ENCODE measurements at places on chromosomes 7 and 10. TPM values are rescaled to one million over a fixed set of nuclear protein-coding genes. Genes with fewer than 3 reads are reported as not detected.

Gene AKR1C2
- total RNA-seq = 0.83 TPM

Gene UROS
- total RNA-seq = 42.3 TPM

Gene CAMK2B
- total RNA-seq = 0.17 TPM

Gene LIPF
- not detected for total RNA-seq

Gene PLEKHS1
- not detected for total RNA-seq

Gene OR6V1
- not detected for total RNA-seq

Gene OR2A12
- total RNA-seq = not detected

Gene SRRM3
- 11.0 TPM for total RNA-seq

Gene PIP
- not detected for total RNA-seq

Gene C10orf105
- total RNA-seq = 0.26 TPM

Gene AOAH
- 0.39 TPM for total RNA-seq

Gene FAM185A
- total RNA-seq = 5.6 TPM

Gene HOXA1
- total RNA-seq = not detected

Gene INPP5A
- 19.1 TPM for total RNA-seq

Gene ZNF786
- 25.1 TPM for total RNA-seq

Gene CCDC172
- 1.8 TPM for total RNA-seq

Gene SPDYE8
- total RNA-seq = not detected

Gene IGFBP3
- 10.0 TPM for total RNA-seq

Gene HHEX
- 1.8 TPM for total RNA-seq

Gene OPN1SW
- not detected for total RNA-seq

Gene ATOH7
- total RNA-seq = 0.20 TPM

Gene KLF14
- total RNA-seq = not detected

Gene FKBP9
- total RNA-seq = 17.7 TPM

Gene MMP21
- total RNA-seq = not detected

Gene OR2A42
- not detected for total RNA-seq

Gene DMBT1
- not detected for total RNA-seq

Gene PRPS1L1
- total RNA-seq = not detected

Gene ACADSB
- 31.1 TPM for total RNA-seq

Gene TMEM213
- total RNA-seq = not detected

Gene GRID1
- total RNA-seq = 0.35 TPM

Gene CALHM1
- 0.07 TPM for total RNA-seq

Gene IFIT3
- 0.55 TPM for total RNA-seq

Data from H9 (cell line).